ENCODE measurements at places on chromosomes 11 and 22. TPM values are rescaled to one million over a fixed set of nuclear protein-coding genes. Genes with fewer than 3 reads are reported as not detected.

ACAT1 gene
- total RNA-seq: 104 TPM

XRCC6 gene
- 492 TPM for total RNA-seq

GSTT2B gene
- 1.8 TPM for total RNA-seq

ENTHD1 gene
- total RNA-seq: not detected

MGAT3 gene
- not detected for total RNA-seq

FGF3 gene
- not detected for total RNA-seq

PHLDA2 gene
- total RNA-seq: 64.9 TPM

APOA5 gene
- not detected for total RNA-seq

MICAL2 gene
- 162 TPM for total RNA-seq

CCDC179 gene
- total RNA-seq: not detected

LRRC74B gene
- not detected for total RNA-seq

B4GALNT4 gene
- total RNA-seq: 1.2 TPM

OVCH2 gene
- not detected for total RNA-seq

KIAA1671 gene
- total RNA-seq: 1.2 TPM

CLTCL1 gene
- 8.2 TPM for total RNA-seq

STIM1 gene
- 19.8 TPM for total RNA-seq

UBE4A gene
- 50.5 TPM for total RNA-seq

LMO2 gene
- total RNA-seq: not detected

HTR3A gene
- not detected for total RNA-seq
